ENCODE measurements at places on chromosomes 3 and 15. TPM values are rescaled to one million over a fixed set of nuclear protein-coding genes. Genes with fewer than 3 reads are reported as not detected.

The SPRED1 gene
- 17.3 TPM for total RNA-seq

The SLC15A2 gene
- total RNA-seq, result 2.7 TPM

- DNase-seq, result no peak
Observed at GRCh38 chr3:96961576-96961975, 147.2 kb downstream of the EPHA6 start.

GRCh38 chr3:138867996-138868395 lies 33.3 kb upstream of the PIK3CB start:
- no peak for DNase-seq

DNA sequence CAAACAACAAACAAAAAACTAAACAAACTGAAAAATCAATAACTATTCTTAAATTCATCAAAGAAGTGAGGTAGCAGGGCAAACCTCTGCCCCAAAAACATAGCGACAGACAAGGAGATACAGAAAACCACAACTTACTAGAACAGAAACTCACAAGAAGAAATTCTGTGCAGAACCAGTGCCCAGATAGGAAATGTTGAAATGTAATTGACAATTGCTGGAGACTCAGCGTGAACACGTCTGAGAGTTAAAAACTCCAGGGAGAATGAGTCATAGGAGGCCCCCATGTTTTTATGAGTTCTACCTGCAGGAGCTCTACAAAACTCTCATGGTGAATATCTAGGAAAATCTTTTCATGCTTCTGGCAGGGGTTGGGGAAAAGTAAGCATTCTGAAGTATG lies 95.5 kb upstream of the SETMAR start:
- no peak for DNase-seq

DNA sequence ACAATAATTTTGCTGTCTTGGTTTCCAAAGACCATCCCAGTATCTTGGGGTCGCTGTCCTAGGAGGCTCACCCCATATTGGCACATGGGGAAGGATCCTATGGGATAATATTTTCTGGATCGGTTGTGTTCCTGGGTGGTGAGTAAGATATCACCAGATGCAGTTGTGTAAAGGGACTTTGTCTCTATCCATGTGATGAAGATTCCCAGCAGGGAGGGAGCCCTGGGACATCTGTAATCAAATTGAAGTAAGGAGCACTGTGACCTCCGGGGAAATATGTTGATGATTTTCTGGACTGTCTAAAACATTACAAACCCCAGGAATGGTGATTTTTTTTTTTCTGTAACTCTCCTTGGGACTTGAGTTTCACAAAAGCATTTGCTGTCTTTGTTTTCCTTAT lies 36.2 kb upstream of the LRTM1 start:
- no peak for DNase-seq

DNA sequence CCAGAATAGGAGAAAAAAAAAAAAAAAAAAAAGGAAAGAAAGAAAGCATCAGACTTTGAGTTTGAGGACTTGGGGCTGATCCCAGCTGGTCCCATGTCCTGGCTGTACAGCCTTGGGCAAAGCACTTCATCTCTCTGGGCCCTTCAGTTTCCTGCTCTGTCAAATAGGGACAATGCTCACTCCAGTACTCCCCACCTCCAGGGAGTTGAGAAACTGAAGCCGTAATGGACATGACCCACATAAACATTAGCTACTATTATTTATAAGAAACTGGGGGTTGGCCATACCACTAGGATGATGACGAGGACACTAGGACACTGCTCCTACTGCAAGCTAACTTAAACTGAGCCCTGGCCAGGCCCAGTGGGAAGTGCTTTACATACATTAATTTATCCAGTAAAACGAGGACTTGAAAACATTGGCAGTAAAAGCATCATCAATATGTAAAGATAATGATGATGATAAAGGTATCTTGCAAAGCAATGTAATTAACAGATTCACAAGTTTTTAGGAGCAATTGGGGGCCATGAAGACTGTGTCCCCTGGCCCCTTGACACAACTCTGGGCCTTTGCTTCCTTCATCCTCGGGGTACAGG lies 22.9 kb upstream of the SMAD6 start:
- peak; percentile 47 for DNase-seq

- DNase-seq, result no peak
Observed at GRCh38 chr3:54079314-54079713, 43.0 kb upstream of the CACNA2D3 start.

All from cardiac muscle cell (in vitro differentiated cells and primary cell).